ENCODE measurements at places on chromosomes 7 and 10. TPM values are rescaled to one million over a fixed set of nuclear protein-coding genes. Genes with fewer than 3 reads are reported as not detected.

- peaks cover 69% of the 10 kb centered on the region for H3K27me3 ChIP-seq
- no peak for DNase-seq
- no peaks in the 10 kb centered on the region for H3K36me3 ChIP-seq
These were observed 5.5 kb downstream of the SGCE start for GRCh38 chr7:94650147-94651051.

DNA sequence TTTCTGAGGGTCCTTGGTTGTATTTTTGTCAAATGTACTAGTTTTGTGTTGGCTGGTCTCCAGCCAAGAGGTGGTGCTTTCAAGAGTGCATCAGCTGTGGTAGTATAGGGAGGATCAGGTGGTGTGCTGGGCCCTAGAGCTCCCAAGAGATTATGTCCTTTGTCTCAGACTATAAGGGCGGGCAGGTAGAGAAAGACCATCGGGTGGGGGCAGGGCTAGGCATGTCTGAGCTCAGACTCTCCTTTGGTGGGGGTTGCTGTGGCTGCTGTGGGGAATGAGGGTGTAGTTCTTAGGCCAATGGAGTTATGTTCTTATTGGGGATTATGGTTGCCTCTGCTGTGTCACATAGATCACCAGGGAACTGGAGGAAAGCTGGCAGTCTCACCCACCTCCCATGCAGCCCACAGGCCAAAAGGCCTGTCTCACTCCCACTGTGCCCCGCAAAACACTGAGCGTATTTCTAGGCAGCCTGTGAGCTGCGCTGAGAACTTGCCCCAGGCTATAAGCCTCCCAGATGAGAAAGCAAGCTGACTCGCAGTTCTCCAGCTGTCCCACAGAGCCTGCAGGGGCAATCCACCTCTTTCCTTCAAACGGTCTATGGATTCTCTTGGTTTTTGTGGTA, 1066.7 kb downstream of the GRM8 start:
- DNase-seq = no peak
- no peak overlapping the region for H3K4me3 ChIP-seq
- no peak overlapping the region for H3K27ac ChIP-seq
- no peaks in the 10 kb centered on the region for H3K36me3 ChIP-seq
- H3K4me1 ChIP-seq = no peaks in the 10 kb centered on the region

- no peak overlapping the region for H3K4me3 ChIP-seq
- no peak overlapping the region for H3K27ac ChIP-seq
- H3K36me3 ChIP-seq = peaks cover 49% of the 10 kb centered on the region
- DNase-seq = no peak
- peaks cover 11% of the 10 kb centered on the region for H3K4me1 ChIP-seq
- H3K27me3 ChIP-seq = no peaks in the 10 kb centered on the region
These were observed 148.6 kb downstream of the GRK5 start for GRCh38 chr10:119355930-119356329.

Gene SP8
- not detected for total RNA-seq

Gene DEPP1
- 0.37 TPM for total RNA-seq

Gene C10orf53
- not detected for total RNA-seq

Gene GFRA1
- total RNA-seq = not detected

Gene PRR15
- total RNA-seq = not detected

Gene NKX1-2
- total RNA-seq = not detected
